Type B pancreatic cell (in vitro differentiated cells): ENCODE measurements at places on chromosomes 3 and 15. TPM values are rescaled to one million over a fixed set of nuclear protein-coding genes. Genes with fewer than 3 reads are reported as not detected.

The SLC22A14 gene
- total RNA-seq: 0.29 TPM in 1 of 2 replicates, not detected in the other

DNA sequence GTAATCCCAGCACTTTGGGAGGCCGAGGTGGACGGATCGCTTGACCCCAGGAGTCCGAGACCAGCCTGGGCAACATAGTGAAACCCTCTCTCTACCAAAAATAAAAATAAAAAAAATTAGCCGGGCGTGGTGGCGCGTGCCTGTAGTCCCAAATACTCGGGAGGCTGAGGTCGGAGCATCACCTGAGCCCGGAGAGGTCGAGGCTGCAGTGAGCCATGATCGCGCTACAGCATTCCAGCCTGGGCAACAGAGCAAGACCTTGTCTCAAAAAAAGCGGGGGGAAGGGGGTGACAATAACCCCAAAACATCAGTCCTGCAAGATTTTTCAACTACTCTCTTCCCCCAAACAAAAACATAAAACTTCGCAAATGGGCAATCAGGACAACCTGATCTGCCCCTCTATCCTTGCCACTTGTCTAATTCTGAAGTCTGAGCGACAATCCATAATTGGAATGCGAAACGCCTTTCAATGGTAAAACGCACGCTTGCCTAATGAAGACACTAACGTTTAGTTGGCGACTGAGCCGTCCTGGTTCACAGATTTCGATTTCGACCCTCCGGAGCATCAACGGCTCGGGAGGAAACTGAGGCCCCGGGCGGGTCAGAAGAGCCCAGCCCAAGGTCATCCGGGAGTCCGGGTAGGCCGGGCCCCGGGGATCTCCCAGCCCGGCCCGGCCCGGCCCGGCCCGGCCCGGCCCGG, 868 bp downstream of the BTBD1 start:
- peaks cover 9% of the 10 kb centered on the region for H3K36me3 ChIP-seq
- H3K4me1 ChIP-seq: no peaks in the 10 kb centered on the region
- no peak for DNase-seq
- peak overlapping the region; percentile 19 for H3K27ac ChIP-seq
- H3K4me3 ChIP-seq: peak overlapping the region; percentile 84

- no peak overlapping the region for H3K27ac ChIP-seq
- DNase-seq: no peak
- H3K36me3 ChIP-seq: peaks cover 15% of the 10 kb centered on the region
Observed at GRCh38 chr3:53223541-53223966, 32.3 kb downstream of the TKT start.

DNA sequence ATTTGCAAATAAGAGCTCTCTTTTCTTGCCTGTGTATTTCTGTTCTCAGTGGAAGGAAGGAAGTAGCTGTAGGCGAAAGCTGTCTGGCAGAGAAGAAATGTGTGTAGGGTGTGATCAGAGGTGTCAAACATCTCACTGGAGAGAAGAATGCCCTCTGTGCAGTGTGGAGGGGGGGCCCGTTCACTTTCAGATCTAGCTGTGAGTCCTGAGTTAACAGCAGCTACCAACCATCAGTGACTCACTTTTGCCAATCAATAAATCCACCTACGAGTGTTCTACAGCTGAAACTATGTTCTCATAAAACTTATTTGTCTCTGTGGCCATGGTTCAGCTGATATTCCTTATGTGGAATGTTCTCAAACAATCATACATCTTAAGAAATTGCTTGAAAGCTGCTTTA, 103.7 kb downstream of the FRMD4B start:
- H3K36me3 ChIP-seq: no peaks in the 10 kb centered on the region
- DNase-seq: no peak
- H3K4me3 ChIP-seq: peak overlapping the region; percentile 9
- peak overlapping the region; percentile 63 for H3K27ac ChIP-seq
- no peaks in the 10 kb centered on the region for H3K27me3 ChIP-seq

- no peak overlapping the region for H3K27ac ChIP-seq
- no peaks in the 10 kb centered on the region for H3K36me3 ChIP-seq
- H3K4me1 ChIP-seq: peaks cover 11% of the 10 kb centered on the region
- no peaks in the 10 kb centered on the region for H3K27me3 ChIP-seq
Observed at GRCh38 chr3:3627114-3627513, 172.1 kb upstream of the LRRN1 start.

The MAP4 gene
- total RNA-seq: 96.8 and 120 TPM in 2 replicates

DNA sequence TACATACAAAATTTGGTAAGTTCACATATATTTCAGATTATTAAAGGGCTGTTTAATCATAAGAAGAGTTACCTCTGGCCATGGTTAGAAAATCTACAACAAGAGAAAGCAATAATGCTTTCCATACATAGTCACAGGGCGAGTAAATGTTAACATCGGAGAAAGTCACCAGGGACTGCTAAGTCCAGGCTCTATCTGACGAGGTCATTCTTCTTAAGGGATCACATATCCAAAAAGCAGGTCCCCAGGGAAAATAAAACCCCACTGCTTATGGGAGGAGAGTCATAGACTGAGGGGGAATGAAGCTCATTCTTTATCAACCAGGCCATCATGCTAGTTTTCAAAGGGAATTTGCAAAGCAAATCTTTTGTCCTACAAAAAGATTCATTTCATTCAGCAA, 3.1 kb downstream of the PCYT1A start:
- no peak for DNase-seq
- peak overlapping the region; percentile 20 for H3K4me3 ChIP-seq
- no peak overlapping the region for H3K27ac ChIP-seq
- no peaks in the 10 kb centered on the region for H3K27me3 ChIP-seq
- H3K36me3 ChIP-seq: peaks cover 11% of the 10 kb centered on the region
- peaks cover 38% of the 10 kb centered on the region for H3K4me1 ChIP-seq

The HTD2 gene
- 10.6 and 11.4 TPM in 2 replicates for total RNA-seq

- no peak overlapping the region for H3K4me3 ChIP-seq
- no peak for DNase-seq
- H3K27ac ChIP-seq: no peak overlapping the region
- H3K27me3 ChIP-seq: peaks cover 3% of the 10 kb centered on the region
Observed at GRCh38 chr15:39837454-39837853, 54.8 kb upstream of the FSIP1 start.

The HYAL1 gene
- total RNA-seq: 2.3 and 3.7 TPM in 2 replicates

DNA sequence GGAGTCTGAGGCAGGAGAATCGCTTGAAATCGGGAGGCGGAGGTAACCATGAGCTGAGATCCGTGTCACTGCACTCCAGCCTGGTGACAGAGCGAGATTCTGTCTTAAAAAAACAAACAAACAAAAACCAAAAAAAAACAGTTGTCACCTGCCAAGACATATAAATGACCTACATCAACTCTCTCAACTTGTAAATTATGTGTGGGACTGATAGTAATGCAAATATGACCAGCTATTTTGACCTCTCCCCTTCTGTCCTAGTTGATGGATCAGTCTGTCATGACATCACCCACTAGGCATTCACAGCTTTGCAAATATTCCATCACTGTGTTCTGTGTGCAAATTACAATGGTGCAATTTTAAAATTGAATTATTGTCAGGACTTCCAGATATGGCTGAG, 175.4 kb downstream of the EBLN2 start:
- H3K4me3 ChIP-seq: no peak overlapping the region
- H3K27ac ChIP-seq: no peak overlapping the region
- peaks cover 4% of the 10 kb centered on the region for H3K4me1 ChIP-seq
- H3K36me3 ChIP-seq: no peaks in the 10 kb centered on the region
- no peaks in the 10 kb centered on the region for H3K27me3 ChIP-seq
- no peak for DNase-seq

DNA sequence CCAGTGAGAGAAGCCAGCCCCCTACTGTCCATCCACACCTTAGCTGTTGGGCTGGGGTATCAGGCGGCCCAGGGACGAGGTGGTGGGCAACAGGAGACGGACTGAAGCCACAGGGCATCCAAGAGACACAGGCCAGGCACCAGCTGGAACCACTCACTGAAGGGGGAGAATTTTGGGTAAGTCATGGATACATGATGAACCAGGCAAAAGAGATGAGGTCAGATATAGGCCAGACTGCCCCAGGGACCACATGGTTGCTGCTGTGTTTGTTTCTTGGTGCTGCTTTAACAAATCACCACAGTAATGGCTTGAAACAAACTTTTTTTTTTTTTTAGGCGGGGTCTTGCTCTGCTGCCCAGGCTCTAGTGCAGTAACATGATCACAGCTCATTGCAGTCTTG, 66.4 kb downstream of the SEMA5B start:
- DNase-seq: no peak
- H3K4me1 ChIP-seq: peaks cover 21% of the 10 kb centered on the region
- H3K36me3 ChIP-seq: peaks cover 4% of the 10 kb centered on the region

DNA sequence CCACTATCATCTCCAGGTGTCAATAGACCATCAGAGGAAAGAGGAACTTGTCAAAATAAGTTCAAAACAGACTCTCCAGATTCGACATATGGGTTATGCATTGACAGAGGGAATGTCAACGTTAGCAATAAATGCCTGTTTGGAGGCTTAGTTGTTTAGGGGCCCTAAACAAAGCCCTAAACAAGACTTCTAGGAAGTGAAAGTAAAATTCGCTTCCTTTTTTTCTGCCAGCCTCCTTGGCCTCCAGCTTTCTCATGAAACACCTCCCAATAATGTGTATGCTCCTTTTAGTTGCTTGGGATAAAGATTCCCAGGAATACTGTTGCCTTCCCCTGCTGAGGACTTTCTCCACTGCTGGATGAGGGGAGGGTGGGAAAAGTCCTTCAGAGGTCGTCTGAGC, 70.9 kb upstream of the ARNT2 start:
- H3K36me3 ChIP-seq: no peaks in the 10 kb centered on the region
- no peak overlapping the region for H3K27ac ChIP-seq
- H3K27me3 ChIP-seq: peaks cover 14% of the 10 kb centered on the region
- DNase-seq: no peak
- no peaks in the 10 kb centered on the region for H3K4me1 ChIP-seq

The SERINC4 gene
- total RNA-seq: 0.14 and 0.17 TPM in 2 replicates

DNA sequence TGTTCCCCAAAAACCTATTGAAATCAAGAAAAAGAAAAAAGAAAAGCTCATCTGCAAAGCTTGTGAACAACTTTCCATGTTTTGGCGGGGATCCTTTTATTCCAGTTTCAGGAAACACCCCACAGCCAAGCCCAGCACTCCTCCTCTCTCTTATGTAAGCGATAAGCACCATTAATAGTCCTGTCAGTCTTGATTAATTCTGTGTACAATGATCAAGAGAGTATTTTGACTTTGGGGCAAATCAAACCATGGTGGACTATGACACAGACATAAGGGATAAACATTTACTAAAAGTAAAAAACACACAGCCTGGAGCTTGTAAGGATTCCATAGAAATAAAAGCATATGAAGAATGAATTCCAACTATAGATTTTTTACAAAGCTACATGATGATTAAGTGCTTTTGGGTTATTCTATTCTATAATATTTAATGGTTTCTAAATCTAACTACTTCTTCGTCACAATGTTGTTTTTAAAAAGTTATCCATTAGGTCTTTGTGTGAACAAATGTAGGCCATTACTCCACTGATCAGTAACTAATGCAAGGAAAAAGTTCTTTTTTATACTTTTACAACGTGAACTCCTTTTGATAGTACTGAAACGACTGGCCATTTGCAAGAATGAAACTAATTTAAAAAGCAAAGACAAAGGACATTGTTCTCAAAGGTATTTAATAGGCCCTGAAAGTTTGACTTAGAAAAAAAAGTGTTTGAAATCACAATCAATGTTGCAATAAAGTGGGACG, 106.5 kb downstream of the KCNAB1 start:
- H3K27me3 ChIP-seq: no peaks in the 10 kb centered on the region
- no peaks in the 10 kb centered on the region for H3K4me1 ChIP-seq
- no peak overlapping the region for H3K27ac ChIP-seq
- H3K4me3 ChIP-seq: no peak overlapping the region
- DNase-seq: no peak

The SNX22 gene
- 1.3 and 2.7 TPM in 2 replicates for total RNA-seq

The RPL39L gene
- 8.4 and 14.9 TPM in 2 replicates for total RNA-seq
